ENCODE measurements at places on chromosomes 7 and 10. TPM values are rescaled to one million over a fixed set of nuclear protein-coding genes. Genes with fewer than 3 reads are reported as not detected.
A peak's percentile ranks its signal among the peaks of the same experiment; 100 is the strongest.

- peaks cover 51% of the 10 kb centered on the region for H3K4me1 ChIP-seq
- H3K36me3 ChIP-seq, result peaks cover 10% of the 10 kb centered on the region
- DNase-seq, result no peak
- no peak overlapping the region for H3K27ac ChIP-seq
- no peaks in the 10 kb centered on the region for H3K27me3 ChIP-seq
These were observed 15.5 kb downstream of the TM9SF3 start for GRCh38 chr10:96570983-96571964.

- peaks cover 6% of the 10 kb centered on the region for H3K36me3 ChIP-seq
- H3K4me1 ChIP-seq, result peaks cover 26% of the 10 kb centered on the region
- H3K27me3 ChIP-seq, result peaks cover 74% of the 10 kb centered on the region
- no peak for DNase-seq
- no peak within 1 kb of the TSS for H3K27ac ChIP-seq
These were observed at the start of gene LBX1 for GRCh38 chr10:101229266-101230182. TSS of gene LBX1 (minus strand) at chr10:101229463. CDS start at chr10:101228815, 648 bp downstream.

The SPOCK2 gene
- total RNA-seq, result 25.9 TPM

The CPED1 gene
- total RNA-seq, result not detected

The PPP1R17 gene
- total RNA-seq, result not detected

- peaks cover 25% of the 10 kb centered on the region for H3K4me1 ChIP-seq
- H3K27me3 ChIP-seq, result peaks cover 17% of the 10 kb centered on the region
- no peaks in the 10 kb centered on the region for H3K36me3 ChIP-seq
These were observed 38.1 kb downstream of the MICALL2 start for GRCh38 chr7:1421020-1421790.

DNA sequence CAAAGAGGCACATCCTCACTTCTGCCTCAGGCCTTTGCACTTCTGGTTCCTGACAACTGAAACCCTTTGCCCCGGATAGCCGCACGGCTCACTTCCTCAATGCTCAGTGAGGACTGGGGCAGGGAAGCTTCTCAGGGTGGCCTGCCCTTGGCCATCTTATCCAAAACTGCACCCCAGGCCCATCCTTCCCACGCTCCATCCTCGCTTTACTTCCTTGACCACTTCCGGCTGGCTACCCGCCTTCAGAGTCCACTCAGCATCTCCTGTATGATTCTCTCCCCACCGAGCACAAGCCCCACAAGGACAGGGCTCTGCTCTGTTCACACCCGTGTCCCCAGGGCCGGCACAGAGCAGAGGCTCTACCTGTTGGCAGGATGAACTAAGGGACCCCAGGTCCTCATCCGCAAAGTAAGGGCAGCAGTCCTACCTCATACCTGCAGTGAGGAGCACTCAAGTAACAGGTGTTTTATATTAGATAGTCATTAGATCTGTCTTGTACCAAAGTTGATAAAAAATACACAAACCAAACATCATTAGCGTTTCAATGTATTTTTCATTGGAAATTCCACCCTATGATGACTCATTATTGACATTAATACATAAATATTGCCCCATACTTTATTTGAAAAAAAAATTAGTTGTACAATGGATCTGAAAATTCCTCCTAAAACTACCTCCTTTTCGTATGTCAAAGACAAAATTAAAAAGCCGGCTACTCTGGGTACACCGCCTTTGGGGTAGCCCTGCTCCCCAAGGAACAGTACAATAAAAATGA, 35.0 kb downstream of the GNA12 start:
- peaks cover 24% of the 10 kb centered on the region for H3K4me1 ChIP-seq
- H3K27me3 ChIP-seq, result no peaks in the 10 kb centered on the region
- no peak for DNase-seq
- H3K27ac ChIP-seq, result peak overlapping the region; percentile 6

DNA sequence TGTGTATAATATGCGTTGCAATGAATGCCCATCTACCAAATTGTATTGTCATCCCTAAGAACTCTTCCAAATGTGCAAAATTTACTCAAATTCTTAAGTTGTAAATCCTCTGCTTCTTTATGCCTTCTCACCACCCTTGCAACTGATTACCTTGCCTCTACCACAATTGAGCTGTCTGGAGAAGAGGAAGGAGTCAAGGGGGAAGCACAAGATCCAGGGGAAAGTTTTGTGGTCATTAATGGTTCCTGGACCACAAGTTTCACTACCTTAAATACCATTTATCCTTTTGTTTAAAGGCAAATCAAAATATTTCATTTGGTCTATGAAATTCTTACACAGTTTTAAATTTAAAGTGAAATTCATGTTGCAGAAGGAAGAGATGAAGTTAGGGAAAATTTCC, 16.7 kb downstream of the CRPPA start:
- H3K36me3 ChIP-seq, result peaks cover 19% of the 10 kb centered on the region
- no peak for DNase-seq
- no peak overlapping the region for H3K27ac ChIP-seq
- no peaks in the 10 kb centered on the region for H3K4me1 ChIP-seq
- H3K4me3 ChIP-seq, result no peak overlapping the region
- H3K27me3 ChIP-seq, result no peaks in the 10 kb centered on the region

The ETV1 gene
- 1.1 TPM for total RNA-seq

DNA sequence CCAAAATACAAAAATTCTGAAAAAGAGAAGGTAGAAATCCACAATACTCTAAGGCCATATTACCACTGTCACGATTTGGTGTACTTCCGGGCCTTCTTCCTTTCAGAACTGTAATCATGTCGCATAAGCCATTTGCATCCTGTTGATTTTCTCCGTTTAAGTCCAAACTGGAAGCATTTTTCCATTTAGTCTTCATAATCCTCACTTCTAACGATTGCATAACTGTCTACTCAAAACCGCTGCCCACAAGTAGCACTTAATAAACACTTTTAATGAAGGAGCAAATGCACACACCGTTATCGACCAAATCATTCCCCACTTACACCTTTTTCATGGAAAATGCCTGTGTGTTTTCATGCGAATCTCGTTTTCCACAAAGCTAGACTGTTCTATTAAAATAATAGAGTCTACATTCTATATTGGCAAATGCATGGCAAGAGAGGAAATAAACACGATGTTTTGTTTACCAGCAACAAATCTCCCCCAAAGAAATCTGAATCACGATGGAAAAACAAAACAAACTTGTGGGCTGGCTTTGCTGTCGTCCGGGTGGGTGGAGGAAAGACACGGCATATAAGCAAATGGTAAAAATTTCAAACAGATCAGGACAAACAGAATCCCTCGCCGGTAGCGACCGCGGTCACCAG, 1.0 kb downstream of the ATE1 start:
- H3K36me3 ChIP-seq, result no peaks in the 10 kb centered on the region
- no peaks in the 10 kb centered on the region for H3K27me3 ChIP-seq
- peaks cover 17% of the 10 kb centered on the region for H3K4me1 ChIP-seq

- no peaks in the 10 kb centered on the region for H3K36me3 ChIP-seq
- no peak overlapping the region for H3K4me3 ChIP-seq
- no peak overlapping the region for H3K27ac ChIP-seq
- DNase-seq, result no peak
- peaks cover 55% of the 10 kb centered on the region for H3K27me3 ChIP-seq
These were observed 1.3 kb downstream of the COL1A2 start for GRCh38 chr7:94396037-94396431.

GRCh38 chr10:131431533-131431932, 120.0 kb upstream of the TCERG1L start:
- H3K27ac ChIP-seq, result no peak overlapping the region
- H3K4me1 ChIP-seq, result no peaks in the 10 kb centered on the region
- H3K36me3 ChIP-seq, result no peaks in the 10 kb centered on the region
- DNase-seq, result no peak
- H3K27me3 ChIP-seq, result peaks cover 13% of the 10 kb centered on the region

DNA sequence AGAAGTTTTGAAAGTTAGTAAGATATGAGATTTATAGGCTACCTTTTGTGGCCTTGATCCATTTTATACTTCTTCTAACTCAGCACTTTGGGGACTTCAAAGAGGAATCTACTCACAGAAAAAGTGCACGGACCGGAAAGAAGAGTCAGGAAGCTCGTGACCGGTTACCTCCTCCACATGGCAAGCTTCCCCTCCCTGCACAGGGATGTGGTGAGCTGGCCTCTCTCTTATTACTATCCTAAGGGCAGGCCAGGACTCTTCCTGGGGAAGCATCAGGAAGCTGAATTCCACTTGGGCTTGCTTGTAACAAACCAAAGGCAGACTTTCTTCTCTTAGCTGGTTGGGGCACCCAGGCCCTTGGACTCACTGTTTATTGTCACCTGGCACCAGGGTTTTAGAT, 170.8 kb upstream of the GLI3 start:
- no peak overlapping the region for H3K4me3 ChIP-seq
- H3K36me3 ChIP-seq, result no peaks in the 10 kb centered on the region
- H3K27ac ChIP-seq, result no peak overlapping the region
- no peaks in the 10 kb centered on the region for H3K4me1 ChIP-seq
- no peaks in the 10 kb centered on the region for H3K27me3 ChIP-seq

GRCh38 chr7:55250313-55250712, 114.8 kb upstream of the LANCL2 start:
- H3K4me3 ChIP-seq, result no peak overlapping the region
- no peak overlapping the region for H3K27ac ChIP-seq
- H3K36me3 ChIP-seq, result no peaks in the 10 kb centered on the region
- DNase-seq, result no peak
- H3K27me3 ChIP-seq, result peaks cover 32% of the 10 kb centered on the region
- H3K4me1 ChIP-seq, result peaks cover 2% of the 10 kb centered on the region

The BEND7 gene
- not detected for total RNA-seq

The NPC1L1 gene
- not detected for total RNA-seq

The CPA5 gene
- total RNA-seq, result not detected

- no peak for DNase-seq
- no peaks in the 10 kb centered on the region for H3K27me3 ChIP-seq
- H3K36me3 ChIP-seq, result no peaks in the 10 kb centered on the region
- H3K4me1 ChIP-seq, result no peaks in the 10 kb centered on the region
These were observed 61.1 kb upstream of the TMEM196 start for GRCh38 chr7:19834566-19834965.

DNA sequence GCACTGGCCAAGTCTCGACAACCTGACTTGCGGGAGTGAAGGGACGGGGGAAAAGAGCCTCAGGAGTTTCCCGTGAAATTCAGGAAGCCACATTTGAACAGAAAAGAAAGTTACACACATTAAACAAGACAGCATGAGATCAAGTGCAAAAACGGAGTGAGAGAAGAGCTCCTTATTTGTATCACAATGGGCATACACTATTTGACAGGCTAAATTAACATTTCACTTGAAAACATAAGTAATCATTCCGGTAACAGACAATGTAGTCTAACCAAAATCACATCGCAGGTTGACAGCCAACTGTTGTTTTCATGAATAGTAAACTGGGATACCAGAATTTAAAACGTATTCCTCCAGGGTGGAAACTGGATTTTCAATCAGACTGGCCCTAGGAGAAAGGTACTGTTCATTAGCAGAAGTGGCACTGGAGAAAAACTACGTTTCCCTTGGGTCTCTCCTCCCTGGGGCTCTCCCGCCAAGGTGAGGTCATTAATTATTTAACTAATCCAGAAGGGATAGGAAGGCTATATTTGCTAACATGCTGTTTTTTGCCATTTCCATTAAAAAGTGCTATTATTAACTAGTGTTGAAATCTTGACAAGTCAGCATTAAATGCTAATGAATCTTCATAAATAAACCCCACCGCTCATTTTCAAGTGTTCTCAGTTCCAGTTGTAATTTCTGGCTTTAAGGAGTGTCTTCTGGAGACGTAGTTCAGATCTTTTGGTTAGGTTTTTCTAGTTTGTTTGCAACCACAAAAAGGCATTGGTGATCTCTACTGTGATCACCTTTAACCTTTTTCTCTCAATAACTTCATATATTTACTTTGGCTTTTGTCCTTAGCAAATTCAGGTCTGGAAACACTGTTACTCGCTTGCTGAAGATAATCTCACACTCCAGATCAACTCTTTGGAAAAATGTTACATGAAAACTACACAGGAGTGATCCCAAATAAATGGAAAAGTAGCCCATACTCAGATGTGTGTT, 25.1 kb downstream of the RHEB start:
- no peaks in the 10 kb centered on the region for H3K36me3 ChIP-seq
- DNase-seq, result no peak
- H3K27ac ChIP-seq, result peak overlapping the region; percentile 67
- no peak overlapping the region for H3K4me3 ChIP-seq
- H3K27me3 ChIP-seq, result no peaks in the 10 kb centered on the region

All from natural killer cell treated with Interleukin-12 subunit alpha and Interleukin-12 subunit beta and Interleukin-15 and Interleukin-18, amount 100 ng/mL, for 72 hours (primary cell).